ENCODE measurements at places on chromosomes 11 and 22.

GRCh38 chr11:116481126-116481675, 291.6 kb downstream of the BUD13 start:
- DNase-seq = no peak

DNA sequence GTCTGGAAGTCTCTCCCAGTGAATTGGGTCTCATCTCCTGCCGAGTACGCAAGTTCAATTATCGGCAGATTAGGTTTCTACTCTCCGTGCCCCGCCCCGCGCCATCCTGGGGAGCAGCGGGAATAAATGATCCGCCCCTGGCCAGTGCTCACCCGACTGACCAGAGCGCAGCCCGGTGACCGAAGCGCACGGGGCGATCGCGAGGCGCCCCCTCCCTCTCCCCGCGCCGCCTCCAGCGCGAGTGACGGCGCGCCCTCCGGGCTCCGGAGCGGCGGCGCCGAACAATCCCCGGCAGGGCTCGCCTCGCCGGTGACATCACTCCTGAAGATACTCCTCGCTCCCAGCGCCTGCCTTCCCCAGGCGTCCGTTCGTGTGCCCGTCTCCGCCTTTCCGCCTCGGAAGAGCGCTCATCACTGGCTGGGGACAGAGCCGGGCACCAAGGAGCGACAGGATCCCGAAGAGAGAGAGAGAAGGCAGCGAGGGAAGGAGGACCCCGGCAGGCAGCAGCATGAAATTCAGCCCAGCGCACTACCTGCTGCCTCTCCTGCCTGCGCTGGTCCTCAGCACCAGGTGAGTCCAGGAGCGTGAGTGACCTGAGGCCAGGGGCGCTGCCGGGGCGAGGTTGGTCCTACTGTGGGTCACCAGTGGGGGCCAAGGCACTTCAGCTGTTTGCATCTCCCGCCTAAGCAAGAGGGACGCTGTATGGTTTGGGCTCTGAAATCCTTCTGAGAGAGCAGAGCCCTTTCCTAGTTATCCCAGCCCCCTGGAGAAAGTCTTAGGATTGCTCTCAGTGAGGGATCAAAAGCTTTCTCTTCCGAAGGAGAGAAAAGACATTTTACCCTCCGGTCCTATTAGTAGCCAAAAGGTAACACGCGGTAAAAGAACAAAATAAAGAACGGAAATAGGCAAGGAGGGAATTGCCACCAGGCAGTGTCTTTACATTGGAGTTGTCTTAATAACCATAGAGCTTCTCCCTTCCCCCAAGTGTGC, at the start of gene LUZP2:
Gene LUZP2 (plus strand): TSS at position 318 of the 990 bp plus-strand sequence.
- no peak for DNase-seq

GRCh38 chr11:77379934-77380333, 78.4 kb upstream of the GDPD4 start:
- no peak for DNase-seq

DNA sequence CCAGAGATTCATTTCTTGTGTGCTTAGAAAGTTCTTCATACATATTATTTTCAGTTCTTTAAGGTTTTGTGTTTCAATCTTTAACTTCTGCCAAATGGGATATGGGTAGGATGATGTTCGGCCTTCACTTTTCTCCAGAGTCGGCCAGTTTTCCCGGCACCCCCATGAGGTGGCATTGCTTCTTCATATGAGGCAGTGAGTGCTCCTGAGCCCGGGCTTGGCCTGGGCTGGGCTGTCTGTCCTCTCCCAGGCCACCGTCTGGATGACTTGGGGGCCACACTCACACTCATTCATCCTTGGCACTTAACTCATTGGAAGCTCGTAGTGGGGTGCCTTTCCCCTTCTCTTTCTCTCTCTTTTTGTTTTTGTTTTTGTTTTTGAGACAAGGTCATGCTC, 23.8 kb downstream of the FADS2 start:
- DNase-seq = no peak

GRCh38 chr11:95373241-95373640, 142.2 kb upstream of the SESN3 start:
- no peak for DNase-seq

- no peak for DNase-seq
These were observed 622.8 kb downstream of the NTM start for GRCh38 chr11:131993246-131993645.

- DNase-seq = no peak
These were observed 11.3 kb upstream of the SESN3 start for GRCh38 chr11:95242091-95242844.

- DNase-seq = no peak
These were observed 88.4 kb downstream of the SLC1A2 start for GRCh38 chr11:35330931-35331330.

GRCh38 chr11:76765863-76766350, 17.2 kb upstream of the TSKU start:
- no peak for DNase-seq

- DNase-seq = no peak
These were observed 20.2 kb downstream of the ST3GAL4 start for GRCh38 chr11:126375726-126376125.

- DNase-seq = no peak
These were observed 101.1 kb upstream of the VPREB1 start for GRCh38 chr22:22143448-22143847.

DNA sequence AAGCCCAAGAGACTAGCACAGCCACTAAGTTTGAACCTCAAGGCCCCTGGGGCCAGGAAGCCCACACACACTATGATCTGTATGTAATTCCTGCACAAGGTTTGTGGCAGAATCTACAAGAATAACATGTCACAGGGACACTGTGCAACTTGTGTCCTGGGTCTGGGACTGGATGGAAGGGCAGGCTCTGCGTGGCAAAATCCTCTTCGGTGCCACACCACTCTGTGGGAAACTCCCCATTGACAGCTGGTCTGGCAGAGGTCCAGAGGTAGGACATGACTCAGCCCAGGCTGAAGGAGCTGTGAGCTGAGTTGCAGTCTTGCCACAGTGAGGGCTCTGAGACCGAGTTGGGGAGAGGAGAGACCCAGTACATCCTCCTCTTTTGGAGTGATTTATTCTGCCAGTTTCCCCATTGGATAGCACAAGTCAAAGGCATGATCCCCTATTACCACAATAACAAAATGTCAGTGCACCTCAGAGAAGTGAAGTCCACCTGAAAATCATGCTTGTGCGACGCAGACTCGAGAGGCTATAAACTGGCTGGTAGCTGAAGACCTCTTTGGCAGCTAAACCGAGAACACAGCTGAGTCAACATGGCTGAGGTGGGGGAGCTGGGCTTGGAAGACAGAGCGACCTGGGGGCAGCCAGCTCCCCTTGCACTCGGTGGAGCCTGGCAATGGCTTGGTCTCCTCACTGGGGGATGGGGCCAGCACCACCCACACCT, 23.3 kb upstream of the SERPIND1 start:
- peak; percentile 61 for DNase-seq

DNA sequence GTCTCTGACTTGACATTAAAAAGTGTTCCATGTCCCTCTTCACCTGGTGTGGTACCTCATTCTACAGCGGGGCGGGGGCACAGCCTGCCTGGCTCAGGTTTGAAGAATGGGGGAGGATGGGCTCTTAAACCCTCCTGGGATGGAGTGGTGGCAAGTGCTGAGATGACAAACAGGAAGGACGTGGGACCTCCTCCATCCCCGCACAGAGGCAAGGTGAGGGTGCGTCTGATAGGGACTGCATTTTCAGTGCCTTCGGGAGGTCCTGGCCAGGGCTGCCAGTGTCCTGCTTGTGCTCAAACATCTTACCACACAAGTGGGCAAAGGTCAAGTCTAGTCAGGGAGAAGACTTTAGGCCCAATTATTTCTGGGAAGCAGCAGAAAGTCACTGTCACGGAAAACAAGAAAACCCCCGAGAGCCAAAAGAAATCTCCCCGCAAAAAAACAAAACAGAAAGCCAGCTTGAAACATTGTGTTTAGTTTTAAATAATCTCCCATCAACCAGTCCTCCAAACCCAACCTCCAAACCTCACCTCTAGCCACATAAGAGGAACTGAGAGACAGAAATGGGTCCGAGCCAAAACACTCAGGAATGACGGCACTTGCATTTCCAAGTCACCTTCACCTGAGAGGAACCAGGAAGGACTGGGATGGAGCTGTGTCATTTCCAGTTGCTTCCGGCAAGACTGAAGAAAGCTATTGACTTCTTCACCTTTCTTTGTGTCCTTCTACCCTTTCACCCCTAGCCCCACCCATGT, 966.5 kb downstream of the NTM start:
- DNase-seq = no peak

- DNase-seq = peak; percentile 30
These were observed 86.3 kb upstream of the BLID start for GRCh38 chr11:122202161-122202950.

GRCh38 chr11:65377036-65377435, 5.4 kb downstream of the SLC25A45 start:
- no peak for DNase-seq

DNA sequence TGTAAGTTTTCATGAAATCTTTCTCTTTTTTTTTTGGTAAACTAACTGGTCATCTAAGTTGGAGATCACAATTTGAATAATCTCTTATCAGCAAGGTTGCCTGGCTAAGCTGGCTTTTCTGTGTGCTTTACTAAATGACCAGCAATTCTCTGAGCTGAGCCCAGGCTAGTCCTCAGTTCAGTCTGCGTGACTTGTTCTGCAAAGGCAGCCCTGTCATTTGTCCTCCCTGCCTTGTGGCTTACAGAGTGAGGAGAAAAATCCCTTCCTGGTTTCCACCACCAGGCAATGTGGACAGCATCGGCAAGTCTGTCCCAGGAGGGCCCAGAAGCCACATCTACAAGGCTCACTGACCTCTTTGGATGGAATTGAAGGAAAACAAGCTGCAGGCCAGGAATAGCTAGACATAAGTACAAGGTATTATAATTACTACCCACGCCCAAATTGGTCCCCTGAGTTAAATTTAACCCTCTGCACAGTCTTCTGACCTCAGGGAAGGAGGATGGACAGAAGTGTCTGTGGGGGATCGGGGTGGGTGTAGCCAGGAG, 108.6 kb downstream of the SCN3B start:
- no peak for DNase-seq

- no peak for DNase-seq
These were observed 29.4 kb downstream of the SIK2 start for GRCh38 chr11:111631666-111632039.

DNA sequence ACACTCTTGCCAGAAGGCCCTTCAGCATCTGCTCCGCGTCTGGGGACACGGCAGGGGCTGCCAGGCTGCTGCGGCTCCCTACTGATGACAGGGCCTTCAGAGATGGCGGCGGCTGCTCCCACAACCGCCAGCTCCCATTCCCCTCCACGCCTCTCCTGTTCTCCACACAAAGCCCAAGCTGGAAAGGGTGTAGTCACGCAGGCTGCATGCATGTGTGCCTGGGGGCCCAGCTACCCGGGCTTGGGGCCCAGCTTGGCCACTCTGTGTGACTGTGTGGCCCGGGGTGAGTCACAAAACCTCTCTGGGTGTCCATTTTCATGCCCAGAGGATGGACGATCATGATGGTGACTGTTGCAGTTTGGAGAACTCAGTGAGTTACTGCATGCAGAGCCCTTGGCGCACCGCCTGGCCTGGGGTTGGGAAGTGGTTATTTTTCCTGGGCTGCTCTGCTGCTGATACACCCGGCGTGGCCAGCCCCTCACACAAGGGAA, 31.7 kb upstream of the PARVB start:
- DNase-seq = no peak

DNA sequence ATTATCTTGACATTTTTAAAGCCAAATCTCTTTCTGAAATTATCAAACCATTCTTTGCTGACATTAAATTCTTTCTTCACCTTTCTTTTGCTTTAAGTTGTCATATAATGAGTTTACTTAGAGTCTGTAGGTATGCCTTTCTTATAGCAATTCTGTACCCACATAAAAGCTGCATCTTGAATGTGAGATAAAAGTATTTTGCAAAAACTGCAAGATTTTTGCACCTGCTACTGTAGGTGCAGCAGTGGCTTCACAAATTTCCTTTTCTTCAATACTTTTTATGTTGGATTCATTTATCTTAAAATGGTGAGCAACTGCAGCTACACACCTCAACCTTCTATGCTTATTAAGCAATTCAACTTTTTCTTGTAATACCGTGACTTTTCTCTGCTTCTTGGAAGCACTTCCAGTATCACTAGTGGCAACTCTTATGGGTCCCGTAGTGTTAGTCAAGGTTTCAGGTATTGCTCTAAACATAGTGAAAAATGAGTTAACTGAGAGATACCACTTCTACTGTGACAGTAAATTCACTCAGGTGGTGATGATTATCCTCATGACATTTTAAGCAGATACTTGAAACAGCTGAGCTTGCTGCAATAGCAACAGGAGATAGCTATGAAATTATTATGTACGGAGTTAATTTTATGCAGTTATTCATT, 18.8 kb downstream of the ZFP91 start:
- DNase-seq = no peak

GRCh38 chr22:48944751-48945620, 882.7 kb downstream of the BRD1 start:
- no peak for DNase-seq

GRCh38 chr11:69388210-69388609, 93.3 kb upstream of the LINC01488 start:
- no peak for DNase-seq

DNA sequence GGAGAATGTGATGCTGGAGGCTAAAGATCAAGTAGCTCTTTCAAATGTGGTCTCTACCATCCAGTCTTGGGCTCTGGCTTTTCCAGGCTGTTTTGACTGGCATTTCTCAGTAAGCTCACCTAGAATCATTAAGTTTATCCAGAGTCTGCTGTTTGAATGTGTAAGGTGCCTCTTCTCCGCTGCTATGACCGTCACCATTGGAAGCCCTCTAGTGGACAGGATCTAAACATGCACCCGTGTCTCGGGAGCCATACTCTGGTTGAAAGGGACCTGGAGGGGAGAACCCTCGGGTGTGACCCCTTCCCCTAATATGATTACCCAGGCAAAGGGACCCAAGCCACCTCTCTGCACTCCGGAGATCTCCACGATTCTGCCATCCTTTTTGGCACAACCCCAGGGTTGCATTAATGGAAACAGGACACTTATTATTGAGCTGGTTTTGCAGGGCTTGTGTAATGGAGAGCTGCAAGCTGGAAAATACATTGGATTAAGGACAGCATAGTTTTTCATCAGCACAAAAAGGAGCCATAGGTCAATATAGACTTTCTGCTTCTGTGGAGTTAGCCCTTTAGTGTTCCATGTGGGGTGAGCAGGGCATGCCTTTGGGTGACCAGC, 191.0 kb upstream of the LARGE1 start:
- DNase-seq = peak; percentile 18

DNA sequence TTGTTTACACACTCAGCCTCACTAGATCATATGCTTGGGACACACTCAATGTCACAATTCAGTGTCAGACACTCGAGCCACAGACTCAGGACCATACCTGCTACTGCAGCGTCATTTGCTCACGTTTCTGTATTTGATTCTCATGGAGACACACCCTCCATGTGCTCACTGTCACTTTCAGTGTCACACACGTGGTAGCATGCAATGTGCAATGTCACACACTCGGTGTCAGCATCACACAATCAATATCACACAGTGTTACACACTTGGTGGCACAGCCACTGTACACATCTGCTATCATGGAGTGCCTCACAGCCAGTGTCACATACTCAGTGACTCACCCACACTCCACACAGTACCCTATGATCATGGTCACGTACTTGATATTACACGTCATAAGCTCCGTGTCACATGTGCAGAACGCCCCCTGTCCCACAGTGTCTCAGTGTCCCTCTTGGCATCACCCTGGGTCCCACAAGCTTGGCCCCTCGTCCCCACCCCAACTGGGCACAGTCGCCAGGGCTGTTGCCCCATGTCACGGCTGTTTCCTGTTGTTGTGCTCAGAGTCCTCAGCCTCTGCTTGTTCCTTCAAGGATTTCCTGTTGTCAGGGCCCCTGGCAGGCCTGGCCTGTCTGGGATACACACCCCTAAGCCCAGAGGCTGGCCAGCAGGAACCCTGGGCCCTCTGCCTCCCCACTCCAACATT, 49.6 kb downstream of the PDE2A start:
- DNase-seq = peak; percentile 45

- no peak for DNase-seq
These were observed 3.2 kb downstream of the JOSD1 start for GRCh38 chr22:38697425-38698089.

Data from uterus (tissue), 4 donors.